ENCODE measurements at places on chromosomes 7 and 10. TPM values are rescaled to one million over a fixed set of nuclear protein-coding genes. Genes with fewer than 3 reads are reported as not detected.

LIPJ gene
- 0.19 TPM for polyA plus RNA-seq

TAS2R41 gene
- polyA plus RNA-seq: not detected

WDR37 gene
- polyA plus RNA-seq: 18.8 TPM

AP3M1 gene
- polyA plus RNA-seq: 56.2 TPM

SSC4D gene
- polyA plus RNA-seq: 2.0 TPM

NUDT13 gene
- polyA plus RNA-seq: 8.7 TPM

- no peak for DNase-seq
These were observed 96.5 kb upstream of the RHOBTB1 start for GRCh38 chr10:61040399-61041016.

GRCh38 chr10:125396676-125397075 is 236.3 kb upstream of the CTBP2 start:
- no peak for DNase-seq

- peak; percentile 80 for DNase-seq
These were observed 66.8 kb downstream of the LRMDA start for GRCh38 chr10:75497997-75498883.

GRCh38 chr10:126245501-126245900 is 142.8 kb downstream of the ADAM12 start:
- no peak for DNase-seq

DNA sequence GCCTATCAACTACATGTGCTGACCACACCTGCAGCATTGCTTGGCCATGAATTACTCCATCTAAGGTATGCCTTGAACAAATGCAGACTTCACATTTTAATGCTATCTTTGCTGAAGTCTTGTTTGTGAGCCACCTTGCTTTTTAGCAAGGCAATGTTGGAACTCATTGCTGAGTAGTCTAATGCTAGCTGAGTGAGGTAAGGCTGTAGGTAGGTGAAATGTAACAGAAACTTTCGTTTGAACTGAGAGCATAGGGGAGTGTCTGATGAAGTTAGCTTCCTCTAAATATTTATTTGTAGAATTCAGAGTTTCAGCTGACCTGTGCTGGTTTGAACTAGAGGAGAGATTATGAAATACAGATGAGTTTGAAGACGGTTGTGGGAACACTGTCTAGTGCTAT is 238.5 kb downstream of the SEMA3A start:
- no peak for DNase-seq

GRCh38 chr10:19480353-19480752 is 335.9 kb upstream of the PLXDC2 start:
- no peak for DNase-seq

- no peak for DNase-seq
These were observed 171.5 kb upstream of the ADCY1 start for GRCh38 chr7:45402480-45403218.

GRCh38 chr7:148804343-148805235 is 79.5 kb downstream of the EZH2 start:
- no peak for DNase-seq

DNA sequence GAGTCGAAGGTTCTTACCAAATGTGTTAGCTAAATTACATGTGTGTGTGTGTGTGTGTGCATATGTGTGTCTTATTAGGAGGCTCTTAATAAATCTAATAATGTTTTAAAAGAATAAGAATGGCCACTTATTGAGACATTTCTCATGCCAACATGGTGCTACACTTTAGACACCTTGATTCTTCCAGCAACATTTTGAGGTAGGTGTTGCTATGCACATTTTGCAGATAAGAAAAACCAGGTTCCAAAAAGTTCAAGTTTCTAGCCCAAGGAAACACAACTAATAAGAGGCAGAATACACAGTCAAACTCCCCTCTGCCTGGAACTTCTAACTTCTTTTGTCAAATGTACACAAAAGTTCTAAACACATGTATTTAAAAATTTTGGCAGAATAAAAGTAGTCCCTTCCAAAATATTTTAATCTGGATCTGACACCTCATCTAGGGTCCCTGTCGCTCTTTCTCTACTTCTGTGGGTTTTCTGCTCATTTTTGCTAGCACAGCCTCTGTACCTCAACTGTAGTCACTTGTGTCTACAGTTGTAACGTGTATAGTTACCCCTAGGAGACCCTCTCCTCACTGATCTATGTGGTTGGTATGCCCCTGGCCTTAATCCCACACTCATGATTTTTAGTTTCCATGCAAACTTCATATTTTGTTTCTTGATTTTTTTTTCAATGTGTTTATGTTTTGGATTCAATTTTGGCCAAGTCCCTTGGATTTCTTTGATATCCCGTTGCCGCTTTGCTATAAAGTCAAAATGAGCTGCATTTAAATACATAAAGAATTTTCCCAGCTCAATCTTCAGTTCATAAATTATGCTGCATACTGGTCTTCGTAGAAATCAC is 4.3 kb downstream of the ANKRD1 start:
- peak; percentile 54 for DNase-seq

DNA sequence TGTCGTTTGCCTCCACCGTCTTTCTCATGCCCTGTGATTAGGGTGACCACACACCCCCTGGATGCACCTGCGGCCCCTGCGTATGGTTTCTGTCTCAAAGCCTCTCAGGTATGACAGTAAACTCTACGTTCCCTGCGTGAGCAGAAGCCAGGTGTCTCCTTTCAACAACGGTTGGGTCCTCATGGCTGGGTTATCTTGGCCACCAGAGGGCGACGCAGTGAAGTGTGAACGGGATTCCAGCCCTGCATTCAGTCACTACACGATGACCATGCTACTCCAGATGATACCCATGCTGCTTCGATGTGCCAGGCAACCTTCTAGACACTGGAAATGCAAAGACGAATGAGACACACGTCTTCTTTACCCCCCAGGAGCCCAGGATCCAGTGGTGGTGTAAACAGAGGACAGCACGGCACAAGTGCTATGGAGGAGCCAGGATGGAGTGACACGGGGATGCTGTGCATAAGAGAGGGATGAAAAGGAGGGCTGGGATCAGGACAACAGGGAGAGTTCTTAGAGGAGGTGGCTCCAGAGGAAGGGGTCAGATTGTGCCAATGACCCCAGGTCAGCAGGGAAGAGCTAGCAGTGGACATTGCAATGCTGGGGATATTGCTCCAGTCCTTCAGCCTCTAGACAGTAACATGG is 228.1 kb upstream of the PFKP start:
- DNase-seq: no peak

DNA sequence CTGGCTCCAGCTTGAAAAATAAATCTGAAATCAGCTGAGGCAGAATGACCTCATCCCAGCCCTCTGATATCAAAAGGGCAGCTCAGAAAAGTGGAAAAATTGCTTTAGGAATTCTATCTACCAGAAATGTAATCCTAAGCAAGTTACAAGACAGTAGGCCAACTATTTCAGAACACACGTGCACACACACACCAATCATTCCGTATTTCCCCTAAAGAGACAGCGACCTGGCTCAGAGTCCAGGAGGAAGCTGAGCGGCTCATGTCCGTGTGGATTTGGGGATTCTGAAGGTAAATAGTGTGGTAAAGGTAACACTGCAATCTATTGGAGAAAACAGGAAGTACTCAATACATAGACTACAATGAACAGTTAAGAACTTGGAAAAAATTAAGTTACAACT is 288.2 kb downstream of the CALN1 start:
- DNase-seq: no peak

DNA sequence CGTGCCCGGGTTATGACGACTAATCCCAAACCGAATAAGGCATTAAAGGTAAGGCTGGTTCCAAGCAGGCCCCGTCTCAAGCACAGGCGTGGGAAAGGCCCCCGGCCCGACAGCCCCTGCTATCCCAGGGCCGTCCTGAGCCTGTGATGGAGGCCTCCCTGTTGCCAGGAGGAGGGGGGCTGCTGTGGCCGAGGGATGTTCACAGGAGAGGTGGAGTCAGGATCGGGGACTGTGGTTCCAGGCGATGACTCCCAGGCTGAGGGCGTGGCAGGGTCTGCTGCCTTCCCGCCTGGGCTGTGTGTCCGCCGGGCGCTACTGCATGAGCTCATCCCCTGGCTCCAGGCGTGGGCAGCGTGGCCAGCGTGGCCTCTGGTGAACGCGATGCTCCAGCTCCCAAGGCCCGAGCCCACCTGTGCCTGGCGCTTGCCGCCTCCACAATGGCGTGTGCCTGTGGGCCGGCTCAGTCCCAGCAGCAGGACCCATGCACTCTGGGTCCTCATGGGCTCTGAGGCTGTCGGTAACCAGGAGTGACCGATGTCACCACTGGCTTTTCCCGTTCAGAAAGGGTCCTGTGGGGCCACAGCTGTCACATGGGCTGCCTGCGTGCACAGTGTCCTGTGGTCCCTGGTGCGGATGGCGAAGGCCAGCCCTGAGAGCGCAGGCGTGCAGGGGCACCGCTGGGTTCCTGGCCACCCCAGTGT is 8.8 kb downstream of the MAFK start:
- no peak for DNase-seq

DNA sequence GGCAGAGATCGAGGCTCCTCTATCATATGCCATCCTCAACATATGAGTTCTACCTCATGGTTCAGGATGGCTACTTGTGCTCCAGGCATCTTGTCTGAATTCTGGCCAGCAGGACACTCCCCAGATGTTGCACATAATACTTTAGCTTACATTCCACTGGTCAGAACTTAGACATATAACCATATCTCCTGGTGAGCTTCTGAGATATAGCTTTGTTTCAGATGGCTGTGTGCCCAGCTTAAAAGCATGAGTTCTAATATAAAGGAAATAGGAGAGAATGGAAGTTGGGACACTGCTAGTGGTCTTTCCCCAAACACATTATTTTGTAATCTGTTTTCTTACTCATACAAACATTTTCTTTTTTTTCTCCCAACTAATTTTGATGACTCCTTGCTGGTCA is 50.8 kb upstream of the IFRD1 start:
- DNase-seq: no peak

- peak; percentile 39 for DNase-seq
These were observed 951.6 kb downstream of the ANKRD7 start for GRCh38 chr7:119175911-119176627.

DNA sequence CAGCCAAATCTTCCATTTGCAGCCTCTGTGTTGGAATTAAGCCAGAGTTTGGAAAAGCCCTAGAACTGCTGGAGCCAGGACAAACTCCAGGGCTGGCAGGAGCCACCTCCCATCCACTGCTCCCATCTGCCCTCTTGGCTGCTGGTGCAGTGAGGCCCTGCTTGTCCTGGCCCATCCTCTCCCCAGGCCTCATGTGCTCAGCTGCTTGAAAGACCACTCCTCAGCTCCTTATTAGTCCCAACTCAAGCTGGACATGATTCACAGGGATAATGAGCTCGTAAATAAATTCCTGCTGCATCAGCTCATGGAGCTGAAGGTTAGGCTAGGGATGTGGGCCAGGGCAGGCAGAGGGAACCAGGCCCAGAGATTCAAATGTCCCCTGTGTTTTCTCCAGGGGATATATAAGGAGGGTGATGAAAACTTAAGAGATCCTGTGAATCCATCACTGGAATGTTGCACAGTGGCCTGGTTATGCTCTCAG is 282.8 kb downstream of the RPS24 start:
- DNase-seq: peak; percentile 37

Measured in right lung (tissue), 10 donors.